ENCODE measurements at places on chromosomes 1 and 21.

GRCh38 chr1:209561532-209561931, 22.0 kb upstream of the CAMK1G start:
- DNase-seq: no peak

- no peak for DNase-seq
Measured at GRCh38 chr1:247452447-247453039, 5.4 kb downstream of the OR2B11 start.

DNA sequence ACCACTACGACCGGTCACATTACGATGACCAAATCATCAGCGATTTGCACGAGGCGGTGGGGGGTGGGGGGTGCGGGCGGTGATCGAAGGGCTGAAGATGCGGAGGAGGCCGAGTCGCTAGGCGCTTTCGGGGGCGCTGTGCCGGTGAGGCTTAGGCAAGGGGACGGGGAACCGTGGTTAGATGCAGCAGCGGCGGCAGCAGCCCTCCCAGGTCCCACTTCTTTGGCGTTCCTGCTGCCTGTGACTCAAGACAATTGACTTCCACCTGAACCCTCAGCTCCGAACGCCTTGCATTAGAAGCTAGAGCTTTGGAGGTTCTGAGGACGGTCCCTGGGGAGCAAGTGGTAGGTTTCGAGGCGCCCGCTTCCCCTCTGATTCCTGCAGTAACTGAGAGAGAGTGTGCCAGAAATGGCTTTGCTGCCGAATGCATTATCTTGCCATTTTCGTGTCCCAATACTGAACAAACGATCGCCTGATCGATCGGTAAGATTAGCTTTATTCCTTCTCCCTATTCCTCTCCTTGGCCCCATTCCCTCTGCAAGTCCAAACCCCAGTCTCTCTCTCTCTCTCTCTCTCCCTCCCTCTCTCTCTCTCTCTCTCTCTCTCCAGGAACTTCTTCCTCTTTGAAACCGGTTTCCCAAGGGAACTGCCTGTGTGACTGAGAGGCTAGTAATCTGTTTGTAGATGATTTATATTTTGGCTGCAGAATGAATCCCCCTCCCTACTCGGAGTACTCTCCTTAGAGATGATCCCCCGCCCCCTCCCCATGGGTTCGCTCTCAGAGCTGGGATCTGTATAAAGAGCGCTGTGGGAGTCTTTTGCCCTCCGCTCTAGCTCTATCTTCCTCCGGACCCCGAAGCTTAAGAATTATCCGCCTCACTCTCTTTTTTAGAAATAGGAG, 735 bp upstream of the BRINP3 start:
- no peak for DNase-seq

- no peak for DNase-seq
Measured at GRCh38 chr1:38025664-38026063, 13.1 kb downstream of the UTP11 start.

- DNase-seq: no peak
Measured at GRCh38 chr1:111195002-111195684, 5.3 kb downstream of the DENND2D start.

GRCh38 chr1:106748606-106749005, 307.9 kb upstream of the PRMT6 start:
- no peak for DNase-seq

DNA sequence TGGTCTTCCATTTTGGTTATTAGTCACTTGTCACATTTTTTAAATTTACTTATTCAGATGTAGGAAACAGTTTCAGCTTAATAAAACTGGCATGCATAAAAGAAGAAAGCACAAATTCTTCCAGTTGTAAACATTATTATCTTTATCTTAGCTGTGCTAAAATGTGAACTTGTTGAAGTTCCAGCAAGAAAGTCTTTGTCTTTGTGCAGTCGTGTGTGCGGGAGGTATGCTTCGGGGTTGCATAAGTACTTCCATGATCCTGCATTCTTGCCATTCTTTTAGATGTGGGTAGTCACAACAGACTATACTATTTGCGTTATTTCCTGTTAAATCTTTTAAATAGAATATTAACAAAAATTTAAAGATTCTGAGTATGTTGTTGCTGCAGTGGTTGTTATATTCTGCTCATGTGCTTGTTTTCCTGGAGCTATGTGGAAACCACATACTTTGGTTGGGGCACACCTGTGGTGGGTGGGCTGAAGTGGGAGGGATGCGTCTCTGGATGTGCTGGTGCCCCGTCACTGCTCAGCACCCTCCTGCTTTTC, 49.9 kb downstream of the CBS start:
- DNase-seq: no peak

DNA sequence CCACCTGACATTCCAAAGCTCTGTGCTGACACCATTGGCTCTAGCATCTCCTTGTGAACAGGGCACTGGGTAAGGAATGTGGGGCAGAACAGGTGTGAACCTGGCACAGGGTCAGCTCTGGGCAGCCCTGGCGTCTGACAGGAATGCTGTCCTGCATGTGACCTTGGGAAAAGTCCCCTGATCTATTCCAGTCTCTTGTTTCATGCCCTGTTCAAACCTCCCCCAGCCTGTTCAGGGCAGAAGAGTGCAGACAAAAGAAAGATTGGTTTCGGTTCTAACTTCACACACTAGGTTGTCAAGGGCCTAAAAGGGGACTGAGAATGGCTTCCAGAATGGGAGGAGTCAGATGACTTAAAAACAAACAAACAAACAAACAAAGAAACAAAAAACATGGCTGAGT, 27.6 kb upstream of the SDHB start:
- DNase-seq: no peak

DNA sequence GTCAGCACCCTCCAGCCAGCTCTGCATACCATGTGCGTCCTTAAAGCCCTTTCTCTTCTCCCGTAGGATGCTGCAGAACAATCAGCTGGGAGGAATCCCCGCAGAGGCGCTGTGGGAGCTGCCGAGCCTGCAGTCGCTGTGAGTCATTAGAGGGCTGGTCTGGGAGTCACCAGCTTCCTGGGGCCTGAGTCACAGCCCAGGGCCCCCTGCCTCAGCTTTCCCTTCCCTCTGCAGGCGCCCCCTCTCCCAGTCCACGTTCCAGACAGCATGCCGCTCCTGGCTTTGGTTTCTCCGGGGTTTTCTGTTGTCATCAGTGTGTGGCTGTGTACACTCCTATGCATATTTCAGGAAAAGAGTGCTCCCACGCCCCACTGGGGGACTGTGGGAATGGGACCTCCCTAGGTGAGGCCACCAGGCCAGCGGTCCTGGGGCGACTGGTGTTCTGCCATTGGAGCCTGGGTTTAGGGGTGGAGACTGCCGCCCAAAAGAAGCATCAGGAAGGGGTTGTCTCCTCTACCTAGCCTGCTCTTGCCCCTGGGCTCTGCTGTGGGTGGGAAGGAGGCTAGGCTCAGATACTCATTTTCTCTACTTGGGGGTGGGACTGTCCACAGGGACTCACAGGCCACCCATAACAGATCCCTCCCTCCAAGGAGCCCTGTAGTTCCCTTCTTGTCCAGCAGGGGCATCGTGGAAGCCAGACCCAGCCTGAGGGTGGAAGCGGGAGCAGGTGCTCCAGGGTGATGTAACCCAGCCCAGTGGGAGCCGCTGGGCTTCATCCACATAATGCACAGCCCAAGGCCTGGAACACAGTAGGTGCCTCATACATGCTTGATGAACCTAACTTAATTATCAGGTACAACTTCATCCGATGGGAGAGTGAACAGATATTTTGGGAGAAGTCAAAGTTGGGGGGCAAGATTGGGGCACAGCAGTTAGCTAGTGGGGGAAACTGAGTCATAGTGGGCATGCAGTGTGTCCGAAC, 42.5 kb downstream of the LGR6 start:
- peak; percentile 55 for DNase-seq
